ENCODE measurements at places on chromosomes 11 and 22.

GRCh38 chr11:16527525-16528246, 171.3 kb upstream of the SOX6 start:
- no peak for DNase-seq

- no peak for DNase-seq
Observed at GRCh38 chr11:72061739-72062396, 18.5 kb downstream of the NUMA1 start.

DNA sequence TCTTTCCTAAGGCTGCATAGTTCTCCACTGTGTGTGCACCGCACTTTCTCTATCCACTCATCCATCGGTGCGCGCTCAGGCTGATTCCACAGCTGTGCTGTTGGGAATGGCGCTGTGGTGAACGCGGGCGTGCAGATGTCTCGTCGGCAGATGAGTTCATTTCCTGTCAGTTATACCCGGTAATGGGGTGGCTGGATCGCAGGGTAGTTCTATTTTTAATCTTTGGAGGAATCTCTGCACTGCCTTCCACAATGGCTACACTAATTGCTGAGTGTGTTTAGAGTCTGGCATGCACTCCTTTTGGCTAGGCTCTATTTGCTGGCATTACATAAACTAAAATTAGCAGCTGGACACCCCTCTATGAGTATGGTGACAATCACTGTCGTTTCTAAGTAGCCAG, 27.9 kb upstream of the KRTAP5-7 start:
- DNase-seq, result no peak

GRCh38 chr11:97325693-97326092, 935.9 kb downstream of the JRKL start:
- no peak for DNase-seq

DNA sequence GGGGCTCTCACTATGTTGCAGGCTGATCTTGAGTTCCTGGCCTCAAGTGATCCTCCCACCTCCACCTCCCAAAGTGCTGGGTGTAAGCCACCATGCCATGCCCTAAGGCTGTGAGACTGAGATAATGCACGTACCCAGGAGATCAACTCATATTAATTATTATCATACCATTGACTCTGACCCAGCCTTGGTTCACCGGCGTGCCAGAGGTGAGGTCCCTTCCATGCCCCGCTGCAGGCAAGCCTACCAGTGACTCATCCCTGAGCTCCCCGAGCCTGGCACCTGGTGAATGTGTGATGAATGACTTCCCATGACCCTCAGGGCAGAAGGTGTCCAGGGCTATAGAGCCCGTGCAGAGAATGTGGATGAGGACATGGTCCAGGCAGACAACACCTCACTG, 12.1 kb downstream of the GAL3ST1 start:
- DNase-seq, result no peak

GRCh38 chr11:10541561-10541930, 559 bp upstream of the RNF141 start:
- no peak for DNase-seq

- no peak for DNase-seq
Observed at GRCh38 chr11:119796363-119797060, 67.5 kb upstream of the NECTIN1 start.

- peak; percentile 12 for DNase-seq
Observed at GRCh38 chr11:10192036-10192435, 102.0 kb downstream of the SBF2 start.

DNA sequence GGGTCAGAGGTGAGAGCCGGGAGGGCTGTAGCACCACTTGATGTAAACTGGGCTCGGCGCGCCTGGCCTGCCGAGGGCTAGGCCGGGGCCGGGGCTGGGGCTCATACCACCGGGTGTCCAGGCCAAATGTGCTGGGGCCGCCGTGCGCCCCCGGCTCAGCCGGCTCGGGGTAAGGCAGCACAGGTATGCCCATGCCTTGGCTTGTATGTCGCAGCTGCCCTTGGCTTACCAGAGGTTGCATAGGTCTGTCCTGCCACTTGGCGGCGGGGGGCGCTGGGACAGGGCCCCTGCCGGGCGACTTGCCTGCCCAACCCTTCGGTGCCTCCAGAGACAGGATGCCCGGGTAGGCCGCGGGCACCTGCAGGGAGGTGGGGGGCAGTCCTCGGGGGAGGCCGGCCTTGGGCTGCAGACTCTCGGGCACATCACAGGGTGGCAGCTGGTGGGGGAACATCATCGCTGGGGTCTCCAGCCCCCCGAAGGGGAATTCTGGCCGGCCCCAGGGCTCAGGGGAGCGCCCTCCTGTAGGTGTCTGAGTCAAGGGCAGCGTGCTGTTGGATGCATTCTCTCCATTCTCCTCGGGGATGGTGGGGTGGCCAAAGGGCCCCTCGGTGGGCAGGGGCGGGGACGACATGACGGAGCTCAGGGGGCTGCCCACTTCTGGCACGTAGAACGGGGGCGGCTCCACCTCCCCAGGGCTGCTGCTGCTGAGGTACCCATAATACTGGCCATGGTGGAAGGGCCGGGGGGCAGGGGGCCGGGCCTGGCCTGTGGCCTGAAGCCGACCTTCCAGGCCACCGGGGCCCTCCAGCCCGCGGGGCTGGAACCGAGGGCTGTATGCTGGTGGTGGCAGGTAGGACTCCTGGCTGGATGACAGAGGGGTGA, 36.4 kb downstream of the IGSF9B start:
- DNase-seq, result no peak

- DNase-seq, result no peak
Observed at GRCh38 chr11:117471776-117472175, 144.1 kb downstream of the CEP164 start.

GRCh38 chr22:48078825-48079224, 1316.4 kb downstream of the TBC1D22A start:
- no peak for DNase-seq
